ENCODE measurements at places on chromosomes 5 and 9.

DNA sequence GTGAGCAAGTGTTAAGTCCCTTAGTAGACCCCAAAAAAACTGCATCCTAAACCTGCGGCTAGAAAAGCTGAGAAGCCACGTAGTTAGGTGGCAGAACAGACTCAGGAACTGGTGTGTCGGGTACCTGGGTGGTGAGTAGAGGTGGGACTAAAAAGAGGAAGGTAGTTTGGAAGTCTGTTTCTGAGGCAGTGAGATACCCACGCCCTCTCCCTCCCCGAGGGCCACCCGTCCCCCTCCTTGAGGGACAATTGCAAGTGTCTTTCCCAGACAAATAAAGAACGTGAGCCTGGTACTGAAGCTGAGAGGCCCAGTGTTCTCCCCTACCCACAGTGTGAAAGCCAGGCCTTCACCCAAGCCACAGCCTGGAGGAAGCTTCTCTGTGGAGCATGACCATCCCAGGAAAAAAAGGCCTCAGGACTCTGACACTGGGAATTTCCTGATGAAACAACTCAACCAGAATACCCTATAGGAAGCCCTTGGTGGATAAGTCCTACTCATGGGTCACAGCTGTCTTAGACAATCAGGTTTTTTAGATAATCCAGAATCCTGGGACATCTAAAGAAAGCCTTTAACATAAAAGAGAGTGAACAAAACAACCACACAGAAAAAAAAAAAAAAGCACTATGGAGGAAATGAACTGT is 7.0 kb upstream of the CD74 start:
- no peak for DNase-seq

GRCh38 chr9:10661376-10661775 is 48.6 kb upstream of the PTPRD start:
- DNase-seq = no peak

DNA sequence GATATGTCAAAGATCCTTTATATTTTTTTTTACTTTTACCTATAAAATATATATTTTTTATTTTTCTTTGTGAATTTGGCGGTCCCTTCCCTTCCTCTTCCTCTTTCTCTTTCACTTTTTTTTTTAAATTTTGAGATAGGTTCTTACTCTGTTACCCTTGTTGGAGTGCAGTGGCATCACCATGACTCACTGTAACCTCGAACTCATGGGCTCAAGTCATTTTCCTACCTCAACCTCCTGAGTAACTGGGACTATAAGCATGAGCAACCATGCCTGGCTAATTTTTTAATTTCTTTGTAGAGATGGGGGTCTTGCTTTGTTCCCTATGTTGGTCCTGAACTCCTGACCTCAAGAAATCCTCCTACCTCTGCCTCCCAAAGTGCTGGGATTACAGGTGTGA is 258.0 kb upstream of the CLINT1 start:
- DNase-seq = no peak

- no peak for DNase-seq
Measured at GRCh38 chr5:8770431-8770830, 775.4 kb downstream of the SEMA5A start.

DNA sequence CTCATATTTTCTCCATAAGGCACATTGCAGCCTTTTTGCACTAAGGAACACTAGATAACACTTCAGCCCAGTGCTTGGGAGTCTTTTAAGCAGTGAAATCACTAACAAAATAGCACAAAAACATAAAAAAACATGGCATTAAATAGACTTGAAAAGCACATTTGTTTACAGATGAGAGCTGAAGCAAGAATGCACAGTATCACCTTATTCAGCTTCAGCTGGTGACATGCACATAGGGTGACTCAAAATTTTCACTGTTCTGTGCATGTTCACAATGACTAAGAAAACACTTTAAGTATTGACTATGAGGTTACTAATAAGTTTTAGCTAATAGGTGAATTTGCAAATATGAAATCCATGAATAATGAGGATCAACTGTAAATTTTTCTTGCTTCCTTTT is 293.9 kb upstream of the TARS1 start:
- DNase-seq = no peak
